Activated CD4-positive, alpha-beta T cell treated with anti-CD3 and anti-CD28 coated beads, Interleukin-2, Interleukin-4, amounts not matched to agents 100 ng/mL and 50 ng/mL, durations not matched to agents 16 hours and 8 hours (primary cell): ENCODE measurements at places on chromosomes 2 and 18.

DNA sequence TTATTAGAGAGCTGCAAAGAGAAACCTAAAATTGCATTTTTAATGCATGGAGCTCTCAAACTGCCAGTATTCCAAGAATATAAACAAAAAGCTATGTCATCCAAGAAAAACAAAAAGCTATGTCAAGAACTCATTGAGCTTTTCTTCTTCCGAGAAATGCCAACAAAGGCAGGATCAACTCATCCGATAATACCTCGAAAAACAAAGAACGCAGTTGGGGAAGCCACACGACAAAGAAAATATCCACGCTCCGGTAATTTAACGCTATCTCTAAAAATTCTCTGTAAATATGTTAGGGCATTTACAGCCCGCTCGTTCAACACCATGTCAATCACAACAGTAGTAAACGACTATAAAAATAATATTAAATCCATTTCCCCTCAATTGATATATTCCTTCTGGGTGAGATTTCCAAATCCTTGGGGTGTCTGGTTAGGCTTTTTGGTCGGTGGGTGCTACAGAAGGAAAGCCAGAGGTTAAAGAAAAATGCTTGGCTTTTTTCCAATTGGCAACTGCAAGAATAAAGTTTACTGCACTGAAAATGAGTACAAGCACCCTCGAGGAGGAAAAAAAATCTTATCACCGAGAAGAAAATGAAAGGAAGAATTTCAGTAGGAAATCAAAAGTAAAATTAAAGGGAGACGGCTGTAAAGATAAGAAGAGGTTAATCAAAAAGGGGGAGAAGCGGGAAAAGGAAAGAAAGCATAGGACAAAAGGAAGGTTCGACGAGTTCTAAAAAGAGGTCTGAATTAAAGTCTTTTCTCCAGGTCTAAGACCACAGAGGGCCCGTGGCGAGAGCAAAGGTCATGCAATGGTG lies 856 bp downstream of the TIA1 start:
- no peak for DNase-seq

DNA sequence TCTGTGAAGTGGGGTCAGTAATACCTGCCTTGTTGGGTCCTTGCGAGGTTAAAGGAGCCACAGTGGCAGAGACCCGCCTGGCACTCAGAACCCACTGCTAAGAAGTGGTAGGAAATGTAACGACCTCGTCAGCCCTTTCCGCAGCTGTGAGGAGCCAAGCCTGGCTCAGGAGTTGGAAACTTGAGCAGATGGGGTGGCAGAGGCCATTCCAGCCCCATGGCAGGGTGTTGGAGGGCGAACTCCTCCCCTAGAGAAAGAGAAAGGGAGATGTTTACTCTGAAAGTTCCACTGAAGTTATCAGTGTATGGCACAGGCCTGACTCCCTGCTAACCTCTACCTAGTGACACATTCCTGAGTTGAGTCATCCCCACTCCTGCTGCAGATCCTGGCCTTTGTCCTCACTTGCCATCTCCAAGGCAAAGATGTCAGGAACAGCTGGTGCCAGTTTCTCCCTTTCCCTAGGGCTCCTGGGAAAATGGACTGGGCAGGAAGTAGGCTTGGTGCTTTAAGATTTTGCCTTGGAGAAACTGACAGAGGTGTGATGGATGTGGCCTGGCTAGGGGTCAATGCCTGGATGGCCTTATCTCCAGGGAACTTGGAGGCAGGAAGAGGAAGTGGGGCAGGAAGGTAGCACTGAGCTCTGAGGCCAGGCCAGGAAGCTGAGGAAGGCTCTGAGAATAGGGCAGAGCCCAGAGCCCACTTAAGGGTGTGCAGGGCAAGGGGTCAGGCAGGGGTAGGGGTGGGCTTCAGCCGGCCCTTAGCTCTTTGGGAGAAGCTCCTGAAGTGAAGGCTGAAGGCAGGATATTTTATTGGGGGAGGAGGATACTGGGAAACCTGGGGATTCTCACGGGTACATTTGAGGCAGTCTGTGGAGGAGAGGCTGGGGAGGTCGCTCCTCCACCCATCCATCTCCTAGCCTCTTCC lies 888 bp downstream of the VAMP5 start:
- DNase-seq = peak; percentile 37

DNA sequence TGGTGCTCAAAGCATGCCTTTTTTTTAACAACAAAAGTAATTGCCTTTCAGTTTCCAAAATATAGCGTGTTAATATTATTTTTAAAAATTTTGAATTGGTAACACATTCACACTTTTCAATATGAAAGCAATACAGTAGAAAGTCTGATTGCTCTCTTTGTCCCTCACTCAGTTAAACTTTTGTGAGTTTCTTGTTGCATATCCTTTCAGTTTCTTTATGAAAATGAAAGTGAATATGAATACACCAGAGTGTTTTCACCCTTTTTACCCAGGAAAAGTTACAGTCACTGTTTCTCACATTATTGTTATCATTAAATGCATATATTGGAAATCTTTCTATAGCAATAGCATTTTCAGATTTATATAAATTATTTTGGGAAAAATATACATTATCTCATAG lies 377.4 kb upstream of the CRIM1 start:
- DNase-seq = no peak

DNA sequence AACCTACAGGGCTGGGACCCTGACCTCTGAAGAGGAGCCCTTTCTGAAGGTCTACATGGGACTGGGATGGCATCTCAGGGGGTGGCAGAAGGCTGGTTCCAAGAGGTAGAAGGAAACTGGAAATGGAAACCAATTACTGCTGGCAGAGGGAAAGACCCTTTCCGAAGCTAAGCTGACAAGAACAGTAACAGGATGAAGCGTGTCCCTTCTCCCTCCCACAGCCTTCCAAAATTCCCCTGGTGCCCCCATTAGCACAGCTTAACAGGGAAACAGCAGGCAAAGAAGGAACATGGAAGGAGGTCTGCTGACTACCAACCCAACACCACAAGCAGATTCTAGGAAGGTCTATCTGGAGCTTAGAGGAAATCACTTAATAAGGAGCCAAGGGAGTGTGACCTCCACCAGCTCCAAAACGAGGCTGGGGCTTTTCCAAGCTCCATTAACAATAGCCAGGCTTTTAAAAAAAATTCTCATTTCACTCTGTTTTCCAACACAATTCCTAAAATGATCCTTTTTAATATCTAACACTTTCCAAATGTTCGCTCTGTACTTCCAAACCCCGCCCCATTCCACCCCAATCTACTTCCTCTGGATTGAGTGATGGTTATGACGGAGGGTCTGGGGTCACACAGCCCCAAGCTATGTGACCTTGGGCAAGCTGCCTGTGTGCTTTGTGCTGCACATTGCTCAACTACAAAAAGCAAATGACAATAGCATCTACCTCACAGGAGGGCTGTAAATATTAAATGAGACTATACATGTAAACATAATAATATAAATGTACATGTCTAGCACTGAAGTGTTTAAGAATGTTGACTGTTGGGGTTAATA lies 55.2 kb downstream of the STK39 start:
- DNase-seq = no peak

DNA sequence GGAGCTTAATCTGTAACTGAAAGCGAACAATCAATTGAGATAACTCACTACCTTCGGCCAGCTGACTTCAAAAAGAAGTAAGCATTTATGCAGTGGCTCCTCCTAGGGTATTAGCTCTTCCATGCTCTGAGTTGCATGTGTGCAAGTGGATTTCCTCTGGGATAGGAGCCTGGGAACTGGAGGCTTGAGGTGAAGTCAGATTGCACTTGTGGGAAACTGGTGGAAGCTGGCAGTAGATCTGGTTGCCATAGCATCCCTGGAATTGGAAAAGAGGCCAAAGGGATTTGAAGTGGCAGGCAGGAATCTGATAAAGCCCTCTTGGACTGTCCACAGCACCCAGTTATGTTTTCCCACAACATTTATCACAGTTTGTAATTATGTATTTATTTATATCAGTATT lies 50.6 kb upstream of the FMNL2 start:
- DNase-seq = no peak

GRCh38 chr18:11489266-11489899 lies 120.0 kb upstream of the SLC35G4 start:
- no peak for DNase-seq

- DNase-seq = no peak
Measured at GRCh38 chr2:194301946-194302345, 1355.1 kb upstream of the SLC39A10 start.

- no peak for DNase-seq
Measured at GRCh38 chr2:230614913-230615332, 97.7 kb upstream of the CAB39 start.

DNA sequence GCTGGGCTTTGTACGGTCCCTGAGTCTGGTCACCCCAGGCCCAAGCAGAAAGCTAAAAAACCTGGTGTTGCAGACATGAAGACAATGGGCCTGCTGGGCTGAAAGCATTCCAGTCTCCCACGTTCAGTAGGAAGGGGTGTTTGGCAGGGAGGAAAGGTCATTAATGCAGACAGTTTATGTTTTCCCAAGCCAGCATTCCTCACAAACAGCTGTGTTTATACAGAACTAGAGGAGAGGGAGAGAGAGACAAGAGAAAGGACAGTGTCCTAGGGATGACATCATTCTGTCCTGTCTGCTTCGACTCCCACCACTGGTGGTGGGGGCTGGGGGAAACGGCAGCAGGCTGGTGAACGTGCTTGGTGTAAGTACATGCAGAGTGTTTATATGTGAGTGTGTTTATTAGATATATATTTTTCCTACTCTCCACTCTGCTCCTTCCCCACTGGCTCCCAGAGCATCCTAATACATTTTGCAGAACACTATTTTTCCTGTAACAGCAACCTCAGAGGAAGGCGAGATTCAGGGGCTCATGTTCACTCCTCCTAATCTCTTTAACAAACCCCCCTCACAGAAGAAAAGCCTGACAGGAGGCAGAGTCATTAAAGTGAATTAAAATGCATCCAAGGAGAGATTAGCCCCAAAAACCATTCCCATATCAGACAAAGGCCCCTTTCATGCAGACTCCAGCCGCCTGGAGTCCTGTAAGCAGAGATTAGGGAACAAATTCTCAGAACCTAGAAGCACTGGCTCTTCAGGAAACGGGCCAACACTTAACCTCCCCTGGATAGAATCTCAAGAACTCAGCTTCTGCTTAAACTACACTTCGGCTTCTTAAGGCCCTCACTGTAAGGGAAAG lies 380.4 kb downstream of the TNS1 start:
- DNase-seq = no peak

- no peak for DNase-seq
Measured at GRCh38 chr2:225017713-225018112, 24.6 kb downstream of the DOCK10 start.

- DNase-seq = no peak
Measured at GRCh38 chr18:8990276-8991031, 112.0 kb upstream of the NDUFV2 start.
